Foreskin fibroblast (primary cell): ENCODE measurements at places on chromosomes 7 and 10.

GRCh38 chr7:91239772-91240171 is 24.5 kb upstream of the FZD1 start:
- DNase-seq, result no peak

GRCh38 chr7:130733931-130734814 is at the start of gene KLF14:
Gene KLF14, minus strand, starts transcription at chr7:130734207. Its CDS starts 174 bp downstream, at chr7:130734033.
- peak; percentile 62 for DNase-seq

GRCh38 chr7:24284699-24285506 is 913 bp downstream of the NPY start:
- no peak for DNase-seq

- no peak for DNase-seq
Observed at GRCh38 chr10:96718304-96718990, 1.9 kb downstream of the PIK3AP1 start.

- DNase-seq, result peak; percentile 74
Observed at GRCh38 chr10:87092861-87093631, 1.6 kb downstream of the GLUD1 start.

DNA sequence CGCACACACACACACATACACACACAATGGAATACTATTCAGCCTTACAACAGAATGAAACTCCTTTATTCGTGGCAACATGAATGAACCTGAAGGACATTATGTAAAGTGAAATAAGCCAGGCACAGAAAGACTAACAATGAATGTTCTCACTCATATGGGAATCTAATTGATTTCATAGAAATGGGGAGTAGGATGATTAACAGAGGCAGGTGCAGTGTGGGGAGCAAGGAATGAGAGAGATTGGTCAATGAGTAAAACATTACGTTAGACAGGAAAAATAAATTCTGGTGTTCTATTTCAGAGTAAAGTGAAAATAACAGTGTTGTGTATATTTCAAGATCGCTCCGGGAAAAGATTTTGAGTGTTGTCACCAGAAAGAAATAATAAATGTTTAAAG is 694.5 kb downstream of the NXPH1 start:
- DNase-seq, result no peak

GRCh38 chr10:123569436-123570035 is 96.6 kb upstream of the GPR26 start:
- DNase-seq, result no peak

DNA sequence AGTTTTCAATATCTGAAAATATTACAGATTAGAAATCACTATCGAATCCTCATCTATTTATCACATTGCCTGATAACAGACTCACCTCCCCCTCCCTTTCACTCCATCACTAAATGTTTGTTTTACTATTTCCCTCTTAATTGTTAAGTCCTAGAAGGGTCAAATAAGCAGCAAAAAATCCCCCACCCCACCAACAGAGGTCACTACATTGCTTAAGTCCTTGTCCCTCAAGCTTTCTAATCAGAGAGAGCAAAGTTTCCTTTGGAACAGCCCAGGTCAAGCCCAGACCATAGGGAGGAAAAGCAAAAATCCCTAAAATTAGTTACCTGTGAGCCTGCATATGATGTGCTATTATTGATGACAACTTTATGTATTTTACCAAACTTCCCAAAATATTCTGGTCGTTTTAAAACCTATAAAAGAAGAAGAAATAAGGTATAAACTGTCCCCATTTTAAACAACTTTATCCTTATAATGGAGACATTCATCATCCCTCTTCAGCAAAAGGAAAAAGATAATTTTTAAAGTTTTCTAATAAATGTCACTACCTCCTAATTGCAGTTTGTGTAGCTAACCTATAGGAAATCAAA is 95.0 kb downstream of the CNOT4 start:
- DNase-seq, result peak; percentile 23

- peak; percentile 75 for DNase-seq
Observed at GRCh38 chr10:102358712-102359382, 36.7 kb upstream of the NFKB2 start.

GRCh38 chr10:92562424-92562823 is 11.5 kb downstream of the IDE start:
- DNase-seq, result no peak

- DNase-seq, result peak; percentile 39
Observed at GRCh38 chr7:4830176-4830575, 31.7 kb downstream of the PAPOLB start.

DNA sequence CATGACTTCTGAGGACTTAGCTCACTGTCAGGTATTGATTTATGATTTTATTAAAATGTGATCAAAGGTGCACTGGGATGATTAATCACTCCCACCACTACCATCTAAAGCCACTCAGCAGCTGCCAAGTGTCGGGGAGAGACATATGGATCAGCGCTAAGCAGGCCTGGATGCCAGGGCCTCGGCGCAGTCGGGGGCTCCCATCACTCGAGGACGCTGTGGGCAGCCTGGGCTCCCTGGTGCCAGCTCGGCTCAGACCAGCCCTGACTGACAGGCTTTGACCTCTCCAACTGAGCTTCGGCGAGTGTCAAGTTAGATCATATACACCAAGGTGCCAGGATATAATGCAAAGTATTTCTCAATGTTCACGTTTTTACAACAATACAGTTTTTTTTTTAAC is 267.7 kb downstream of the ACTR3B start:
- no peak for DNase-seq

- DNase-seq, result no peak
Observed at GRCh38 chr7:890868-891267, 14.5 kb downstream of the GET4 start.

GRCh38 chr7:44142028-44142427 is 896 bp upstream of the MYL7 start:
- no peak for DNase-seq

DNA sequence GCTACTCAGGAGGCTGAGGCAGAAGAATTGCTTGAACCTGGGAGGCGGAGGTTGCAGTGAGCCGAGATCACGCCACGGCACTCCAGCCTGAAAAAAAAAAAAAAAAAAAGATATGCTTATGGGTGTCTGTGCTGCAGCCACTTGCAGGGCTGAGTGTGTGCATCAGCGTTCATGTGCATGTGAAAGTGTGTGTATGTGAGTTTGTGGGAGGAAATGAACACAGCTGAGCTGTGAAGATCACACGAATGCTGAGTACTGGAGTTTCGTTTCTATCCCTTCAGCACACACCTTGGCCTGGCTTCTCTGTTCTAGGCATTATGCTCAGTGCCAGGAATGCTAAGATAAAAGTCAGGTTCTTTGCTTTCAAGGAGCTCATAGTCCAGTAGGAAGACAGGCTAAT is 12.0 kb upstream of the SVOPL start:
- no peak for DNase-seq

DNA sequence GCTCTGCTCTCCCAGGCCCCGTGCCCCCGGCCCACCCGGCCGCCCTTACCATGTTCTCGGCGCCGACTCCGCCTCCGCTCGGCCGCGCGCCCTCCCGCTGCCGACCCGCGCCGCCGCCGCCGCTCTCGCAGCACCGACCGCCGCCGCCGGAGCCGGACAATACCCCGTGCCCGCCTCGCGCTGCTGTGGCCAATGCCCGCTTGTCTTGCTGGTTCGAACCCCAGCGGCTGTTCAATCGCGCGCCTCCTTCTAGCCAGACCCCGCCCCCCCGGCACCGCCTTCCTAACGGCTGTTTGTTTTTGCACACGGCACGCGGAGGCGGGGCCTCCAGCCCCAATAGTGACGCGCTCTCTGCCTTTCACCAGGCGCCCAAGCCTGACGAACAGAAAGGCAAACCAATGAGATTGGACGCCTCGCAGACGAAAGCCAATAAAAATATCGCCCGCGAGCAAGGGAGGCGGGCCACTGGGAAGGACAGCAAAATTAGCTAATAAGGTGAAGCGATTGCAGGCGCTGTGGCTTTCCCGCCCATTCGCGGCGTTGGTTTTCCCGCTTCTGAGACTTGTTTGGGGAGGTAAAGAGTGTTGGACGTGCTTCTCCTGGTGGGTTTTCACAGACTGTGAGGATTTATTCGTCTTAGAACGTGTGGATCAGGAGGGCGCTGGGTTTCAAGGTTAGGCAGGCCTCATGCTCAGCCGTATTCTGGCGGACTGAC is at the start of gene H2AZ2:
TSS of gene H2AZ2 (minus strand) at position 168 of the 715 bp plus-strand sequence. CDS start at position 52, 116 bp downstream.
- peak; percentile 100 for DNase-seq

GRCh38 chr7:160958-161725 is 31.2 kb upstream of the FAM20C start:
- no peak for DNase-seq

DNA sequence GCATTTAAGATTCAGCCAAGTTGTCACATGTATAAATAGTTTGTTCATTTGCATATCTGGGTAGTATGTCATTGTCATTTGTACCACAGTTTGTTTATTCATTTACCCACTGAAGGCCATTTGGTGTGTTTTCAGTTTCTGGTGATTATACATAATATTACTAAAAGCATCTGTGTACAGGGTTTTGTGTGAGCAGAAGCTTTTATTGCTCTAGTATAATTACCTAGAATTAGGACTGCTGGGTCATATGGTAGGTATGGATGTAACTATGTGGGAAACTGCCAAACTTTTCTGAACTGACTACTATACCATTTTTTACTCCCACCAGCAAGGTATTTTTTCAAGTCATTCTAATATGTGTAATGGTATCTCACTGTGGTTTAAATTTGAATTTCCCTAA is 584.0 kb upstream of the GHITM start:
- no peak for DNase-seq

- no peak for DNase-seq
Observed at GRCh38 chr7:123608991-123609882, 7.6 kb downstream of the ASB15 start.

DNA sequence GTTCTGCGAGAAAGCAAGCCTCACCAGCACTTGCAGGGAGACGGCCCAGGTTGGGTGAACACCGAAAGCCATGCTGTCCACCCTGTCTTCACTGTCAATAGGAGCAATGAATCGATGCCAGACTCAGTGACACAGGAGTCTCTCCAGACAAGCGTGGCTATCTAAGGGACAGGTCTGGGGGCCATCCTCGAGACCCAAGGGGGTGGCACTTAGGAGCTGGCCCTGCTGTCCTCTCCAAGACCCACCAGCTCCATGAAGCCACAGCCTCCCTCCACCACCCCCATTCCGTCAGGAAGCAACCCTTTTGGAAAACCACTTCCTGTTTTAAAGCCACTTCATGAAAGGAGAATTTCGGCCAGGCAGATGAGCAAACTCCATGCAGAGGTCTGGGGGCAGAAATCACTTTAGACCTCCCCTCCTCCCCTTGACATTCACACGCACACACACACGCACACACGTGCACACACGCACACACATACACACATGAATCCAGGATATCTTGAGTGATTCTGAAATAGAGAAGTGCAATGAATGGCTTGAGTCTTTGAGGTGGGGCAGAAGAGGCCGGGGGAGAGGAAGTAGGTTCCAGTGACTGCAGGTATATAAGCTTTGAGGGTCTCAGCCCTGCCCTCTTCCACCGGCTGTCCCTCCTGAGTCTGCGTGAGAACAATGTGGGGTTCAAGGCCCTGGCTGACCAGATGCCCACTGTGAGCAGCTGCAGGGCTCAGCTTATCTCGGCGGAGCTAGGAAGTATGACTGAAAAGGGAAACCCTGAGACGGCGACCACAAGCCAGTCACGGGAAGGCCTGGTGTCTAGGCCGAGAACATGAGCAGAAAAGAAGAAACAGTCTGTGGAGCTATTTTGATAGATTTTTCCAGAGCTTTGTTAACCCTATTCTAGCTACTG is 25.0 kb downstream of the RGS10 start:
- DNase-seq, result peak; percentile 29

DNA sequence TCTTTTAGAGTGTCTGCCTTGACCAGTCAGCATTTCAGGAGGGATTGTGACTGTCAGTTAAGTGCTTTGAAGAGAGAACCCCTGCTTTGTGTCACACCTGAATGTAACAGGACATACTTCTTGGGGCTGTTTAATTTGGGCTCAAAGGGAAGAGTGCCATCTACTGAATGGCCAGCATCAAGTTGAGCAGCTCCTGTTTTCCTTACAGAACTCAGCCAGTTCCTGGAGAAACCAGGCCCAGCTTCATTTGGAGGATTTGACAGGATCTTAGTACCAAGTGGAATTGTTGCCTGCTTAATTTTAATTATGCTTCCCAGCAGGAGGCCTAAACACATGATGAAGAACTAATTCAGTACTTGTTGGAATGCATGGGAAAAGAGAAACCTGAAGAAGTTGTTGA is 8.3 kb downstream of the ADD3 start:
- no peak for DNase-seq

DNA sequence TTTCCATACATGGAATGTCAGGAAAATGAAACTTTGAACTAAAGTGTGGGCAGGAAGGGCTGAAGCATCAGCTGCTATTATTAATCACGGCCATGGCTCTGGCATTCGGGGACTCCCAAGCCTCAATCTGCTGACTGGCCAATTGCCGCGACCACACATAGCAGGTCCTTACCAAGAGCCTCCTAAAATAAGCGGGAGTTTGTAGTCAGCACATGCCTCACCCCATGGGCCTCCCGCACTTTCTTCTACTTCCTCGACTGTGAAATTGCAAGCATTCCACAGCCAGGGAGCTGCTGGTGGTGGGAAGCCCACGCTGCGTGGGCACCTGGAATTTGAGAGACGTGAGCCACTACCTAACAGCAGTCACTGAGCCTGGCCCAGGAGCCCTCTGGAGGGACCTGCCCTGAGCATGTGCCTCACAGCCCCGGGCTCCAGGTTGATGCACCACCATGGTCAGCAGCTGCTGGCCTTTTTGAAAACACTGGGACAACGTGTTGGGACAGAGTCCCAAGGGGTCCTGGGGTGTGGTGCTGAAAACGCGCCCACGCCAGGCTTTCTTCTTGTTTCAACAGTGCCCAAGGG is 211.4 kb downstream of the TNS3 start:
- no peak for DNase-seq

- peak; percentile 84 for DNase-seq
Observed at GRCh38 chr7:151491859-151492258, 27.8 kb downstream of the RHEB start.

DNA sequence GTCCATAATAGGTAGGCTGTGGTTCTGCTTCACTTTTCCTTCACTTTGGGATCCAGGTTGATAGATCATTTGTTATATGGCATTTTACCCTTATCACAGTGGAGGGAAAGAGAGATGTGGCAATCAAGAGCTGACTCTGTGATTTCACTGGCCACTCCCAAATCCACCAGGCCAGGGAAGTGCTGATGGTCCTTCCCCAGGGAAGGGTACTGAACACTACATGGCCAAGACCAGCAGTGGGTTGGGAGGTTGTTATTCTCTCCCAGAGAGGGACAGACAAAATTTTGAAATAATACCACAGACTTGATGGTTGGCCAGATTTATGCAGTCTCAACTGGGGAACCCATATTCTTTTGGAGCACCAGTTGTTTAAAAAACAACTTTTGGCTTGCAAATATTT is 102.5 kb downstream of the SND1 start:
- no peak for DNase-seq

GRCh38 chr10:52918714-52919305 is 146.2 kb upstream of the MBL2 start:
- no peak for DNase-seq
